Peyer's patch (tissue), 4 donors: ENCODE measurements at places on chromosomes 11 and 22.

GRCh38 chr11:132999516-132999915 lies 532.8 kb downstream of the OPCML start:
- DNase-seq = no peak

- no peak for DNase-seq
Observed at GRCh38 chr22:49017482-49018329, 810.0 kb downstream of the BRD1 start.

- no peak for DNase-seq
Observed at GRCh38 chr11:13309156-13309555, 31.6 kb downstream of the BMAL1 start.

- no peak for DNase-seq
Observed at GRCh38 chr22:47612311-47612910, 850.0 kb downstream of the TBC1D22A start.

DNA sequence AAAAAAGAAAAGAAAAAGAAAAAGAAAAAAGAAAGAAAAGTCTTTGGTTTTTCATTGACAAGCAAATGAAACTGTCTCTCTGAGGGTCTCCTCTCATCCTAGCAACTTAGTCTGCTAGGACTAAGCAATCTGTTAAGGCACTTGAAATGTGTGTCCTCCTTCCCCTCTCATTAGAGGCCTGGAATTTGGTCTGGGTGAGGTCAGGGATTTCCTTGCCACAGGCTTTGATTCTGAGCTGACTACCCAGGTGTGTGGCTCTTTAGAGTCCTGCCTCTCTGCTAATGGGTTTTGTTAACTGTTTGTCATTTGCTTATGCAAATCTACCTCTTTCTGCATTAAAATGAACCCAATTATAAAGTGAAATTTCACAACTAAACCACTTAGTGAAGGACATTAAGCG lies 18.3 kb upstream of the PKNOX2 start:
- DNase-seq = no peak

DNA sequence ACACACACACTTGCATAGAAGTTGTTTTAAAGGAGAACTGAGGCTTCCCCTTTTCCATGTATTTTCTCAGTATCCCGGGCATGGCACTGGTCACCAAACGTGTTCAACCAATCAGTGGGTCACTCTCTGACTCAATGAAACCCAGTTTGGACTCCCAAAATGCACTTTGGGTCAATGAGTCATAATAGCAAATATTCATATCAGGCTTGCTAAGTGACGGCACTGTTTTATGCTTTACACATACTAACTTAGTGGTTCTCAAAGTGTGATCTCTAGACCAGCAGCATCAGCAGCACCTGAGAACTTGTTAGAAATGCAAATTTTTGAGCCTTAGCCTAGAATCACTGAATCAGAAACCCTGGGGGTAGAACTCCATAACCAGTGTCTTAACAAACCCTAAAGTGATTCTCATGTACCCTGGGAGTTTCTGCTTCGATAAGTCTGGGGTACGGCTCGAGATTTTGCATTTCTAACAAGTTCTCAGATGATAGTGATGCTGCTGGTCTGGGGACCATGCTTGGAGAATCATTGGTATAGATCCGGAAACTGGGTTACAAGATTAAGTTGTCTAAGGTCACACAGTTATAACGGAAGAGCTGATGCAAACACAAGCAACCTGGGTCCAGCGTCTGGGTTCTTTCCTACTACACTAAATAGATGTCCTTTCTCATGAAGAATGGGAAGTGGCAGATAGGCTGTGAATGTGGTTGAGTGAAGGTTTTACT lies 35.6 kb downstream of the ETS1 start:
- peak; percentile 62 for DNase-seq

- peak; percentile 58 for DNase-seq
Observed at GRCh38 chr11:67252831-67253239, 13.4 kb upstream of the GRK2 start.

- DNase-seq = no peak
Observed at GRCh38 chr11:85109141-85109540, 518.0 kb downstream of the DLG2 start.

DNA sequence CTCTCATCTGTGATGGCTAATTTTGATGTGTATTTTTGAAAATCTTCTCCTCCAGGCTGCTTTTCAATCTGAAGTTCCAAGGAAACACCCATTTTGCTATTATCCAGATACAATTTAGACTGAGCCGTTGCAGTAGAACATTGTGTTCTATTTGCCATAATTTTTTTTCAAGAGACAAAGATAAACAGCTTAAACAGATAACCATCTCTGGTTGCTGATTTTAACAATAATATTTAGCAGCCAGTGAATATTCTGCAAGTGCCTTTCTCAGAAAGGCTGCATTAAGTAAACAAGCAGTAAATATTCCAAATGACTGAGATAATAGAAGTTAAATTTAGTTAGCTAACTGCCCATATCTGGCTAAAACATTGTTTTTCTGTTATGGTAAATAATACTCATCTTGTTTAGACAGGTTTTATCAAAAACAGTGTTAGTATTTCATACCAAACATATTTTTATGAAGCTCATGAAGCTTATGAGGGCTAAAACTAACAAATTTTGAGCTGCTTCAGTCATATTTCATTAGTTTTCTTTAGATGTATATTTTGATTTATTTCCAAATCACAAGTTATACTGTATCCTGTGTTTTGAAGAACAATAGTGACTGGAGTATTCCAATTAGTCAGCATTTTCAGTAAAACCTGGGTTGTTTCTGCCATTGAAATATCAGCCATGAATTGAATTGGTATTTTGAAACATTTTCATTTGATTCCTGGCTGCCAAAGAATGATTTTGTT lies 206.7 kb downstream of the SBF2 start:
- DNase-seq = no peak
